NCI-H187 treated with DMSO at 0.1 percent for 48 hours (cell line): ENCODE measurements at places on chromosomes 1 and 21.

- no peak for DNase-seq
These were observed 93.7 kb downstream of the TTC3 start for GRCh38 chr21:37166733-37167132.

- DNase-seq = no peak
These were observed 11.6 kb upstream of the LMNA start for GRCh38 chr1:156102633-156103511.

DNA sequence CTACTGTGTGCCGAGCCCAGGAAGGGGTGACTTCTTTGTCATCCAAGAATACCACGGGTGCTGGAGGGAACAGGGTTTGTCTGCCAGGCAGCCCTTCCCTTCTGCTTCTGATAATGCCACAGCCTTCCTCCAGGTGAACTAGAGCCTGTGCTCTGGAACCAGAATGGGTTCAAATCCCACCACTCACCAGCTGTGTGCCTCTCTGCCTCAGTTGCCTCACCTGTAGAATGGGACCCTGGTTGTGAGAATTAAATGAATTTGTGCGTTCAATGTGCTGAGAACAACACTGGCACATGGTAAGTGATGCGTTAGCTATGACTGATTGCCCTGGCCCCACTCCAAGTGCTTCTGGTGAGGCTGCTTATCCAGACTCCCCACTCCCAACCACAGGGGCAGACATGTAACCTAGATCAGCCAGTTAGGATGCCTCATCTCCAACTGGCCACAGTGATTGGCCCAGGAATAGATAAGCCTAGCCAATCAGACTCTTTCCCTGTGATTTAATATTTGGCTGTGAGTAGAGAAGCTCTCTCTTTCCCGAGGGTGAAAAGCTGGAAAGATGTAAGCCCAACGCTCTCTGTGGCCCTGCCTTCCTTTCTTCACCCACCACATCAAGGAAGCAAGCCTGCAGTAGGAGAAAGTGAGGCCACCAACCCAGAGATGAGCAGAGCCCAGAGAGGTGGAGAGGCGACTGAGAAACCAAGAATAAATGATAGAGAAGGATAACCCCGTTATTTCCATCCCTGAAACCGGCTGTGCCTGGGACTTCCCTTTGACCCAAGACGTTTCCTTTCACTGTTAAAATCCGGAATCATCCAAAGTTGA is 20.8 kb upstream of the LAPTM5 start:
- no peak for DNase-seq

- no peak for DNase-seq
These were observed 34.7 kb upstream of the L1TD1 start for GRCh38 chr1:62159940-62160348.

DNA sequence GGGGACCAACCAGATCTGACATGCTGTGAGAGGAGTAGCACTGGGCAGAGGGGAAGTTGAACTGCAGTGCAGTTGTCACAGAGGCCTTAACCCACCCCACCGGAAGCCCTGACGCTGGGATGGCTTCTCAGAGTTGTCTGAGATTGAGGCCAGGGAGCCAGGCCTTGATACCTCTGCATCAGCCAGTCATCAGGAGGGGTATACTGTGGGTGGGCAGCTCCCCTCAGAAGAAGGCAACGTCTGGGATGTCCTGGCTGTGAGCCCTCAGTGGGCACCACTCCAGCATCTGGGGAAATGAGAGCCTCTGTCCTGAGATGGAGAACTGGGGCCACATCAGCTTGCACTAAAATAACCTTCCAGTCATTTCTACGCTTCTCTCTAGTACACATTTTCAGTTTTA is 47.9 kb upstream of the BCAR3 start:
- no peak for DNase-seq

- no peak for DNase-seq
These were observed 14.9 kb downstream of the CFAP410 start for GRCh38 chr21:44324106-44324853.

- DNase-seq = no peak
These were observed 4.5 kb downstream of the AKNAD1 start for GRCh38 chr1:108852221-108852975.

GRCh38 chr1:89191314-89191713 is 7.4 kb downstream of the GBP4 start:
- no peak for DNase-seq

DNA sequence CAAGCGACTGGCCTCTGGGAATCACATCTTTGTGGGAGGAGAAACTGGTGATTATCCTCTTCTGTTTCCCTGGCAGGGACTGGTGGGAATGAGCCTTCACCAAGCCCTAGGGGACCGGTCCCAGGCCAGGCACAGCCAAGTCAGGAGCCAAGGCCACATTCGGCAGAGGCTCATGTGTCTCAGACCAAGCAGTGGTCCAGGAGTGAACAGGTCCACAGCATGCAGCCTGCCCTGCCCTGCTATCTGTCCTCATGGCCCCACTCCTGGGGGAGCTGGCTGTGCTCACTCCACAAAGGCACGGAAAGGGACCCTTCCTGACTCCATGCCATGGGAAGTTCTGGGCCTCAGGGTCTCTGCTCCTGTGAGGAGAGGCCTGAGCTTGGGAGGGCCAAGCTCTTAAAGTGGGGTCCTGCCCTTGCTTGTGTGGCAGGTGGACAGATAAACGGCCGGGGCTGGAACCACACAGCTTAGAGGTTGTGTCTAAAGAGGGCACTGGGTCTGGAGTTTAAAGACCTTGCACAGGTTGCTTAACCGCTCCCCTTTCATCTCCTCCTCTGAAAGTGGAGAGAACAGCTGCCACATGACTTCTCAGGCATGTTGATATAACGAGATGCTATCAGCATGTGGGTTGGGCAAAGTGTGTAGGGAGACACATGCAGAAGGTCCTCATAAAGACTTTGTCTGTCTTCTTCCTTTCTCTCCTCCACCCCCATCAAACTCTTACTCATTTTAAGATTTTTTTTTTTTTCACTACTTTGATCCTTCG is 57.5 kb downstream of the CASQ2 start:
- DNase-seq = no peak

GRCh38 chr1:169869426-169869825 is 24.3 kb downstream of the SCYL3 start:
- DNase-seq = no peak

GRCh38 chr1:101261623-101262022 is 24.8 kb downstream of the S1PR1 start:
- DNase-seq = no peak

DNA sequence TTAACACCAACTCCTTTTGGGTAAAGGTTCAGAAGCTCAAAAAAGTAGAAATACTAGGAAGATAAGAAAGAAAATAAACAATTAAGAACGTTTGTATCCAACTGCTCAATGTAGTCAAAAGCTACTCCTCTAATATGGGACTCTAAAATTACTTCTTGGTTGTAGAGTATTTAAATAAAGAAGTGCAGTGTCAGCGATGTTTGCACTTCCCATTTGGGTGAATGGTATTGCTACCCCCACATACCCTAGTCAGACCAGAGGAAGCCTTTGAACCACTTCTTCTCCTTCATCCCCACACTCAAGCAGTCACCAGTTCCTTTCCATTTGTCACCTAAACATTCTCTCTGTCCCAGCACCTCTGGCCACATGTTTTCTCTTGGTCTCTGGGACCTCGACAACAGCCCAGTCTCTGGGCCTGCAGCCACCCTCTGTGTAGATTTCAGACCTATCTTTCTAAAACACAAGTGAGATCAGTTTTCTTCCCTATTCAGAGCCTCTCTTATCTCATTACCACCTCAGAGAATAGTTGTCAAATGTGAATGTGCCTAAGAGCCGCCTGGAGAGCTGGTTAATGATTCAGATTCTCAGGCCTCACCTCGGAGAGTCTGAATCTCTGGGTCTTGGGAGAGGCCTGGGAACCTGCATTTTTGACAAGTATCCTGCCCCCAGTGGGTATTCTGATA is 109.8 kb downstream of the OMA1 start:
- no peak for DNase-seq

- DNase-seq = no peak
These were observed 92.1 kb downstream of the OMA1 start for GRCh38 chr1:58454385-58454784.

DNA sequence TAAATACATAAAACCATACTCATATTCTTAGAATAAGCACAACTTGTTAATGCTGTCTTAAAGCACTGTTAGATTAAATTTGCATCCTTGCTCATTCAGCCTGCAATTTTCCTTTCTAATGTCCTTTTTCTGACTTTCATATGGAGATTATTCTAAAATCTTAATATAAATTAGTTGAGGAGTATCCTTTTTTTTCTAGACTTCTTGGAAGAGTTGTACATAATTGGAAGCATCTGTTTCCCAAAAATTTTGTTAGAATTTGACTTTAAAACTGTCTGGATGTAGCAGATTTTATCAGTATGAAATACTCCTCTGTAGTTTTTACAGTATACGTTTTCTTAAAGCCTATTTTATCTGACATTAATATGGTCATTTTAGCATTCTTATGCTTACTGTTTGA is 9.7 kb downstream of the KIFAP3 start:
- DNase-seq = no peak

DNA sequence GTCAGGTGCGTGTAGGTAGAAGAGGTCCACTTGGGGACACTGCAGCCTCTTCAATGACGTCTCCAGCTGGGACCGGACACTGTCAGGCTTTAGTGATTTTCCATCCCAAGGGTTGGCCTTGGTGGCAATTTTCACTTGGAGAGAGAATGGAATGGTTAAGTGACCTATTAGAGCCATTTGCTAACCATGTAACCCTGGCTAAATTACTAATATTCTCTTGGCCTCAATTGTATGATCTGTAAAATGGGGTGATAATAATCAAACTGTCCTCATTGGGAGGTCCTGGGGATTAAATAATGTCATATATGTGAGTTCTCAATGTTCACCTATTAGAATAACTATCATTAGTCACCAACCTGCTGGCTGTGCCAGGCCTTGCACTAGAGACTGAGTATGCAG is 3.4 kb downstream of the AKR7A2 start:
- no peak for DNase-seq

DNA sequence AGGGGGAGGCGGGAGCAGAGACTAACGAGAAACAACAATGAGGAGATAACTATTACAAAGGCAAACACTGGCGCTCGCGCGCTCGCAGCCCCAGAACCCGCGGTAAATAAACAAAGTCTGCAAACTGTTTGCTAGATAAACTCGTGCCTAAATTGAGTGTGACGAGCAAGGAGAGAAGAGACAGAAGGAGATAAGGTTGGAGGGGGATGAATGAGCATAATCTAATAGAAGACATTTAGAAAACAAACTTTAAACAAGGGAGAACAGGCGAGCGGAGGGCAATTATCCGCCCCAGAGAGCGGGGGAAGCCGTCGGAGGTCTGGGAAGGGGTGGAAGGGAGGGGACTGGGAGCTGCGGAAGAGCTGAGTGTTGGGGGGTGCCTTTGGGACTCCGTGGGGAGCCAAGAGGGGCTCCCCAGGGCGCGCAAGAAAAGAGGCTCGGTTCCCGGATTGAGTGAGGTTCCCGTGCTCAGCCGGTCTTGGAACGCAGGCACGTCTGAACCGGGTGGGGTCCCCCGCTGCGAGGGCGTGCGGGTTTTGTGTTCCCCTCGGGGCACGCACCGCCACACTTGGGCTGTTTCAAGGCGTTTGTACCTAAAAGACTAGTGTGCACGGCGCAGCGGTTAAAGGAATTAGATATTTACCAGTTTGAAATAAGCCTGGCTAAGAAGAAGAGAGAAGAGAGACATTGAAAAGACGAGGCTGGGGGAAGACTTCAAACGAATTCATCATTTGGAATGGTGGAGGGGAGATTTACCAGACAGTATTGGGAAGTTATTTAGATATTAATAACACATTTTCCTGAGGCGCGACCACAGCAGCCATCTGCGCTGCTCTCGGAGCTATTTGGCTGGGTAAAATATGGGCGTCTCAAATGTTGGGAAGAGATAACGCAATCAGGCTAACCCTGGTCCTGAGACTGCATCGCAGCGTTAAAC is 10.6 kb downstream of the PAX7 start:
- no peak for DNase-seq

GRCh38 chr1:2840036-2840809 is 38.7 kb upstream of the TTC34 start:
- DNase-seq = no peak

DNA sequence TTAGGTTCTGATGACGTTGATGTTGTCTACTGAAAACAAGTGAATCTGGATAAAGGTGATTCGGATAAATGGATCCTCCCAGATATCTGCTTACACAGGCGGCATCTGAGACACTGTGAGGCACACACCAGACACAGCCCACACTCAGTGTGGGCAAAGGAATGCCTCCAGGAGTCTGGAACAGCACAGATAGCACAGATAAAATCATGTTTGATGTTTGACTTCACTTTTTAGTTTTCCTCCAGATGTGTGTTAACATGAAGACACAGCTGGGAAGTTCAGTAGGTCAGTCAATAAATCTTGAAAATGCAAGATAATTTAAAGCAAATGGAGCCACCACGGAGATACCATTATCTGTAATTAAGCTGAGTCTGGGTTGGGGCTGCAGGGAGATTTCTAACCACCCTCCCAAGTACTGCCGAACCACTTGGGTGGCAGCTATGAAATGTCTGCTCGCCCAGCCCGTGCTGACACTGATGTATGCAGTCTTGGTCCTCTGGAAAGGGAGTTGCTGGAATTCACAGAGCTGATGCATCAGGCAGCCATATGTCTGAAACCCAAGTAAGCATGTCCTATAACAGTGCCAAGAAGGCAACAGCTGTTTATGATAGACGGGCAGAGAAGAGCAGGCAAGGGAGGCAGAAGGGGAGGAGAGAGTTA is 11.7 kb downstream of the CAPN9 start:
- no peak for DNase-seq

- DNase-seq = no peak
These were observed 27.5 kb downstream of the ATP8B2 start for GRCh38 chr1:154352581-154353459.

DNA sequence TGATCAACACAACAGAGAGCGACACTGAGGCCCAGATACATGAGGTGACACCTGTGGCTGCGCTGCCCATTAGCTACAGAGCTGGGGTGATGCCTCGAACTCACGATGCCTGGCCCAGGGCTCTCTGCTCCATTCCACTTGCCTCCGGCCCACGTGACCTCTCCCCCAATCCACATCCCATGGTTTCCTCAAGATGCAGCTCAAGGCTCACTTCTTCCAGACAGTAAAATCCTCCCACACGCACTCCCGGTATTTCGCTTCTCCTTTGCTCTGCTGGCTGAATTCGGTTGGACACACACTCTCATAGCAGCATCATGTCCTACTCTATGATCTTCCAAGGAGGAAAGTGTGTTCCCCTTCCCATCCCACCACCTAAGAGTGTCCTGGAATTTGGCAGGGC is 672.5 kb downstream of the KIF26B start:
- no peak for DNase-seq

GRCh38 chr1:65773391-65774123 is 19.1 kb upstream of the PDE4B start:
- no peak for DNase-seq

DNA sequence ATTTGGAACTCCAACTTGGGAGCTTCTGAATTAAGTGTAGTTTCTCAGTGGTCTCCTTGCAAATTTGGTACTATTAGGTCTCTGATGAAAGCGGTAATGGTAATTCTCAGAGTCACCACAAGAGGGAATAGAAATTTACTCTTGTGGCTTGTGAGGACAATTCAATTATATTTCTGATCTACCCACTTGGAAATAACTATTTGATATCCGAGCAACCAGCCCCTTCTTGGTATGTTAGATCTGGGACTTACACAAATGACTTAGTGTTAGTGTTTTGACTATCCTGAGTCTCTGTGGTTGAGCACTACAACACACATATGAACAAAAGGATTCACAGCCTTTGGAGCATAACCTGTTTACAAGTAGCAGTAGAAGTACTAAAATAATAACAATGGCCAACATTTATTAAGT is 68.1 kb downstream of the RPS6KA1 start:
- no peak for DNase-seq
